ENCODE measurements at places on chromosomes 16 and 17.

- DNase-seq, result no peak
Observed at GRCh38 chr17:59530531-59530930, 34.9 kb upstream of the DHX40 start.

GRCh38 chr16:711548-712320 is 3.2 kb upstream of the METRN start:
- DNase-seq, result peak; percentile 77

- DNase-seq, result peak; percentile 41
Observed at GRCh38 chr17:7644775-7645174, 6.0 kb upstream of the ATP1B2 start.

DNA sequence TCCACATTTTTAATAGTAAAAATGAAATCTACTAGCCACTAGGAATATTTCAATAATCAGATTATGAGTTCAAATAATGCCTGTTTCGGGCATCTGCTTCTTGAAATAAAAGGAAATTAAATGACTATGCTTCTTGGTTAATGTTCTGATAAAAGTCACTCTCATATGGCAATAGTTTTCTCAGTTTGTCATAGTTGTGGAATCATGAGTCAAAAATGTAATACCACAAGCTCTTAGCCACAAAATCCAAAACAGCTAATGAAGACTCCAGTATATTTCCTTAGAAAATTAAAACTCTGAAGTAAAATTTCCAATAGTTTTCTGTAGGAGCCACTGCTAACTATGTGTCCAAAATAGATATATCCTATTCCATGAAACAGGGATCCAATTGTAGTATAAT is 676.3 kb upstream of the CDH8 start:
- no peak for DNase-seq

DNA sequence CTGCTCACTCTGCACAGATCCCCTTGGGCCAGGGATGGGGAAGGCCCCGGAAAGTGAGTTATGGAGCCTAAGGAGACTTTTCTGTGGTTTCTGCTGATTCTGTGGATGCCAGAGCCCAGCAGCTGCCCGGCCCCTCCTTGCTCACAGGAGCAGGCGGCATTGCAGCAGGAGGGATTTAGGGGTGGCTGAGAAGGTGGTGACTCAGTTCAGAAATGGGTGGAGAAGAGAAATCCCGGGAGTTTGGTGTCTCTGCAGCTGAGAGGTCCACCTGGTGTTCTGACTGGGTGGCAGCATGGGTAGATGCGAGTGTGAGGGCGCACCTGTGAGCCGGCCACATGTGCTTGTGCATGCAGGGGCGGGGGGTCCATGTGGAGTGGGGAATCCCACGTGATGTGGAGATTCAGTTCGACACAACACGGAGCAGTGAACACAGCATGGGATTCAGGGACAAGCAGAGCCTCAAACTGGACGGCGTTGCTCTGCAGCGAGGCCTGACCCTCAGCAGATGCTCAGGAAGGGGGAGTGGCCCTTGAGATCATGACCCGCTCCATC is 16.0 kb upstream of the SPPL2C start:
- no peak for DNase-seq

- no peak for DNase-seq
Observed at GRCh38 chr17:10380631-10381408, 8.0 kb upstream of the MYH13 start.

DNA sequence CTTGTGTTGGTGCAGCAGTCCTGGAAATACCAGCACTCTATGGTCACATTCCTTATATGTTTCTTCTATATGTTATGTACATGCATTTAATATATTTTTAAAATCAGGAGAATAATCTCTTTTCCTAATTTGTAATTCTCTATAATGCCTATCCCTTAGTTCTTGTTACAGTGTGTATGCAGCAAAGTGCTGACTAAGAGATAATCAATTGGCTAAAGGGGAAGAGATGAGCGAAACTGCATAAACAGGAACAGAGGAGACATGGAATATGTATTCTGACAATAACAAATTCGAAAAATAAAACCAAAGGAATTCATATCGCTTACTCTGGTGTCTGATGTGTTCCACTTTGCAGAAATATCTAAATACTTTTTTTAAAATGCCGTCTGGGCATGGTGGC is 41.7 kb downstream of the SYNRG start:
- DNase-seq, result no peak

DNA sequence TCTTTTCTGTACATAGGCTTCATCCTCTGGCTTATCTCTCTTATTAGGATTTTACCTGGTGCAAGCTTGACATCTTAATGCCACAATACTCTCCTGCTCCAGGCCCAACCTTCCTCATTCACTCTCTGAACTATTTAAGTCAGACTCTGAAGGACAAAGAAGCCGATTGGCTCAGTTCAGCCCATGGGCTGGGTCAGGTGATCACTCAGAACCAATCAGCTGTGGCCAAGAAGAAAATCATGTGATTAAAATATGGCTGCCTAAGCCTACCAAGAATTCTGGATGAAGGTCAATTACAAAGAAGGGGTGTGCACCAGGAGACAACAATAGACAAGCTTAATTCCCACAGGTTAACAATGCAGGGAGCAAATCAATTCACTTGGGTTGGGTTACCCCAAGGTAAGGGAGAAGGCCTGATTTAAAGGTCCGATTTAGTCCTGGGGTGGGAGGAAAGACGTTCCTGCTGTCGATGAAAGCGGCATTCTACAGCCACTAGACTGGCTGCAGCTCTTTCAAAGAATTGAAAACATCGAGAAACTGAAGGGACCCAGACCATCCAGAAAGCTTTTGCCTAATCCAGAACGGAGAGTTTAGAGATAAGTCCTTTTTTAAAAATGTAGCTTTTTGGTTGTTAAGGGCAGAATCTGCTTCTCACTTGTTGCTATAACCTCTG is 42.9 kb upstream of the NFAT5 start:
- peak; percentile 82 for DNase-seq

GRCh38 chr17:47325176-47325575 is 1.4 kb downstream of the EFCAB13 start:
- DNase-seq, result no peak

GRCh38 chr16:89827383-89828198 is 684 bp upstream of the SPIRE2 start:
- DNase-seq, result peak; percentile 66

GRCh38 chr17:36544044-36544306 is 744 bp upstream of the GGNBP2 start:
- peak; percentile 81 for DNase-seq

DNA sequence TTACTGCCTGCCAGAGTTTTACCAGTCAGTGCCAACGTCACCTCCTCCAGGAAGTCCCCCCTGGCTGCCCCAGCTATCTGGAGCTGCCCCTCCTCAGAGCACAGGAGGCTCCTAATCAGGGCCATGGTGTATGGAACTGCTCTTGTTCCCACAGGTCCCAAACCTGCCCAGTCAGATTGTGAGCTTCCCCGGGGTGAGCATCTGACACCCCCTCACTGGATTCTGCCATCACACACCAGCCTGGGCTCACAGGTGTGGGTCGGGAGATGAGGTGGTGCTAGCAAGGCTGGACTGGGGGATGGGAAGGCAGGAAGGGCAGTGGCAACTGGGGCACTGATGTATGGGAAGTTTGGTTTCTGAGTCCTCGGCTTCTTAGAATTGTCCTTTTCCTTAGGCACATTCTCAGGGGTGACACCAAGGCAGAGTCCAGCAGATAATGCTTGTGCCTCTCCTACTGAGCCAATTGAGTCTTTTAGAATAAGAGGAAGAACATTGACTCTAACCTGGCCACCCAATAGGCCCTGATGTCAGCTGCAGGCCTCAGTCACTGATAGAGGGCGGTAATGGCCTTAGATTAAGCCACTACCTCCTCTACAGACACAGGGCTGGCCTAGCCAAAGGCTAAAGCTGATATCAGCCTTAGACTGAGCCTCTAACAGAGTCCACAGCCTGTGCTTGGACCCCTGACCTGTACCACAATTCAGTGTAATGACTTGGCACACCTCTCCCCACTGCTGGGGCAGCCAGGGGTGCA is 107.9 kb downstream of the WSCD1 start:
- peak; percentile 5 for DNase-seq

DNA sequence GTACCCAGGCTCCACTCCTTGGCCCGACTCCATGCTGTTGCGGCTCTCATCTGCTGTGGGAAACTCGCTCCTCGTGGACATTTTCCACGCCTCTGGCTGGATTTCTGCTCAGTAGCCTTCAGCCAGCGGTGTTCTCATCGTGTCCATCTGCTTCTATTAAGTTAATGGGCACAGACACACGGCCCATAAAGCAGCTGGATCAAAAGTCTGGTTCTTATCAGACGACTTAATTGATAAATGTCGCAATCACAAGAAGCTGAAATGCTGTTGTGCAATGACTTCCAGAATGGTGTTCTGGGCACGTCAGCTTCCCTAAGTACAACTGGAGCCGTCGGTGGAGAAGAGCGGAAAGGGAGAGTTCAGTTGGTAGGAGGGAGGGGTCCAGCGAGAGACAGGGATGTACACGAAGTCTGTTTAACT is 211.7 kb upstream of the CHMP6 start:
- DNase-seq, result peak; percentile 2

GRCh38 chr16:78437352-78437968 is 338.0 kb downstream of the WWOX start:
- peak; percentile 46 for DNase-seq

DNA sequence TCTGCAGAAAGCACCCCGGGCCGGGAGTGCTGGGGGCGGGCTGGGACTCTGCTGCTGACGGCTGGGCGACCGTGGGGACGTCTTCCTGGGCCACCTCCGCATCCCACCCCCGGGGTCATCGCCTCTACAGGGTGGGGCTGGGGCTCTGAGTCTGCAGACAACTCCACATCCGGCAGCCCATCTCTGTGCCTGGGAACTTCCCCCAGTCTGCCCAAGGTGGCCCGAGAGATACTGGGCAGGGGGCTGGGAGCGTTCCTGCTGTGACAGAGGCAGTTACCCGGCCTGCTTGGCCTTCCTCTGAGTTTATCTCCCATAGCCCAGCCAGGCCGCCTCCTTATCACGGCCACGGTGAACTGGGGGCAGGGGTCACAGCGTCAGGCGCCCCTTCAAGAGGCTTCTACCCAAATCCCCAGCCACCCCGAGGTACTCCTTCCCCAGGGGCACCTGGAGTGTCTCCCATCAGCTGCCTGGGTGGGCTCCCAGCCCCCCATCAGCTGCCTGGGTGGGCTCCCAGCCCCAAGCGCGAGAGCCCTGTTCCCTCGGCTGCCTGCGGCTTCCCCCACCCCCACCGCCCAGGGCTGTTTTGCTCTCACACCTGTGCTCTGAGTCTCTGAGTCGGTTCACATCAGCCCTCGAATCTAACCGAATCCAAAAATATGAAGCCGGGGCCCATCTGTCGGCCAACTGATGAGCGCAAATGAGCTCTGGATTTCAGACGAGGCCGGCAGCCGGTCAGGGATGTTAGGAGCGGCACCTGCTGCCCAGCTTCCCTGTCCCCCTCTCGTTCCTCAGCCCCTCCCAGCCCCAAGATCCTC is 15.6 kb upstream of the CBFA2T3 start:
- peak; percentile 98 for DNase-seq

DNA sequence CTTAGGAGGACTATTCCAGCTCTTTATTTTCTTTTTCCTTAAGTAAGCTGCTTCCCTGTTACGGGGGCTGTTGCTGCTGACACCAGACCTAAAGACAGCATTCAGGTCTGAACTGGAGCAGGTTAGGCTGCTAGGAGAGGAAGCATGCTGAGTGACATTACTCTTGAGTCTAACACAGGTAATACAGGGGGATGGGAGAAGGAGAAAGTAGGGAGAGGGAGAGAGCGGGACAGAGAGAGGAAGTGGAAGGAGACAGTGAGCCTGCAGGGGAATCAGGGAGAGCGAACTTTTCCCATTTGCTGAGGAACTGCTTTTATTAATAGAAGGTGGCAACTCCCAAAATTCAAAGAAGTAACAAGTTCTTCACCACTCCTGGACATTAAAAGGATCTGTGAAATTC is 130.9 kb downstream of the PARN start:
- no peak for DNase-seq

DNA sequence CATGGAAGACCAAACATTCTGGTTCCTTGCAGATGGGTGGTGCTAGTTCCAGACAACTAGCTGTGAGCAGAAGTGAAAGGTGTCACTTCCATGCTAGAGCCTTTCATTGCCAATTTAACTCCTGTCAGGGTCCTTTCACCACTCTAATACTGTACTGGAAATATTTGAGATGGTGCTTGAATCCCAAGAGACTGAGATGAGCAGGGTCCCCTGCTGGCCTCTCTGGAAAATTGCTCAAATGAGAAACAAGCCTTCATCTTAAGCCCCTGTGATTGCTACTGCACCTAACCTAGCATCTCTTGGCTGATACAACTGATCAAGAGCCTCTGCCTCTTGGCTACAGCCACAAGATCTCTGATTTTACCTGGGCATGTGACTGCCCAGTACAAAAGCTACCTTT is 7.4 kb upstream of the VAC14 start:
- DNase-seq, result no peak

GRCh38 chr16:52727849-52728248 is 180.9 kb upstream of the TOX3 start:
- no peak for DNase-seq

DNA sequence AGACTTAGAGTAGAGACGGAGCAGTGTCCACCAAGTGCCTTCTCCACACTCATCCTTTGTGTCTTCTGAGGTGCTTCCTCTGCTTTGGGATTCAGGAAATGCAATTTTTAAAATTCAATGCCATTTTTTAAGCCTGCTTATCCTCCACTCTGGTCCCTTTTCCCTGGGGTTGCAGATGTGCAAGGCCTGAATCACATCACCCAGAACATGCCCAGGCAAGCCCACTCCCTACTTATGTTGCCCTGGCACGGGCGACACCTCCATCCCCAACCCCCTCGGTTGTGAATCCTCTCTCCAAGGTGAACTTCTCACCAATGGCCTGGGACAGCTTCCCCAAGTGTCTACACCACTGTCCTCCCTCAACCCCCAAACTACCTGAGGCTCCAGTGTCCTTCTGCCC is 116.2 kb downstream of the C17orf67 start:
- DNase-seq, result no peak

- DNase-seq, result no peak
Observed at GRCh38 chr17:56708220-56708558, 114.7 kb downstream of the NOG start.

DNA sequence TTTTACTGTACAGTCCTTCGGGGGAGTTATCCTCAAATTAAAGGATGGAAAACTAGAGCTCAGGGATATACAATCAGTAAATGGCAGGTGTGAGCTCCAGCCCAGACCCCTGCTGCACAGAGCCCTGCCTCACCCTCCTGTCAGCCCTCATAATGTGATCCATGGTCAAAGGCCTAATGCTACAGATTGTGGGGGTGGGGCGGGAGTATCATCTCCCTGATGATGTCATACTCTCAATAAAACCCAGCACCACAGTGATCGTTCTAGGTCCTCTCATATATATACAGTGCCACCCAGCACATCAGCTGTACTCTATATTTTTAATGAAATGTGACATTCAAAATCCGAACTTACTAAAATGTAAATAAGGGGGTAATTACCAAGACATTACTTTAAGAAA is 61.5 kb downstream of the SLC39A11 start:
- DNase-seq, result peak; percentile 72

Data from OCI-M1 (cell line).